ENCODE measurements at places on chromosomes 5 and 9.

DNA sequence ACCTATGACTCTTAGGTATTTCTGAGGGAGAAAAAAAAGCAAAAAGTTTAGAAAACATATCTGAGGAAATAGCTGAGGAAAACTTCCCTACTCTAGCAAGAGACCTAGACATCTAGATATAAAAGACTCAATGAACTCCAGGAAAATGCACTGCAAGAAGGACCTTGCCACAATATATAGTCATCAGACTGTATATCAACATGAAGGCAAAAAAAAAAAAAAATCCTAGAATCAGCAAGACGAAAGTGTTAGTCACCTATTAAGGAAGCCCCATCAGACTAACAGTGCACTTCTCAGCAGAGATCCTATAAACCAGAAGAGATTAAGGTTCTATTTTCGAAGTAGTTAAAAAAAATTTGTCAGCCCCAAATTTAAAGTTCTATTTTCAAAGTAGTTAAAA, 166.2 kb downstream of the TMEM38B start:
- H3K27me3 ChIP-seq: no peaks in the 10 kb centered on the region
- H3K36me3 ChIP-seq: no peaks in the 10 kb centered on the region
- no peaks in the 10 kb centered on the region for H3K4me1 ChIP-seq
- no peak overlapping the region for H3K4me3 ChIP-seq
- DNase-seq: no peak
- H3K27ac ChIP-seq: no peak overlapping the region

DNA sequence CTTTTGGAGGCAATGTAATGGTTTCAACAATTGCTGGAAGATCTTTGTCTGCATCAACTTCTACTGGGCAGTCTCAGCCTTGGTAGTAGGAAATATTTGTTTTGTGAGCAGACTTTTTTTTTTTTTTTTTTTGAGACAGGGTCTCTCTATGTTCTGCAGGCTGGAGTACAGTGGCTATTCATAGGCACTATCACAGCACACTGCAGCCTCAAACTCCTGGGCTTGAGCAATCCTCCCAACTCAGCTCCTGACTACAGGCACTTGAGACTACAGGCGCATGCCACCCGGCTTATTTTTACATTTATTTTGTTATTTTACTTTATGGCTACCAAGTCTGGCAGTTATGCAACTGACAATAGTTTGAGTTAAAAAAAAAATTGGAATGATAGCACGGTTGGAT, 187.3 kb downstream of the SNX18 start:
- H3K27me3 ChIP-seq: no peaks in the 10 kb centered on the region
- no peak overlapping the region for H3K27ac ChIP-seq
- H3K4me1 ChIP-seq: peaks cover 22% of the 10 kb centered on the region
- no peaks in the 10 kb centered on the region for H3K36me3 ChIP-seq
- H3K4me3 ChIP-seq: no peak overlapping the region
- no peak for DNase-seq

- no peaks in the 10 kb centered on the region for H3K4me1 ChIP-seq
- DNase-seq: no peak
- no peaks in the 10 kb centered on the region for H3K36me3 ChIP-seq
- no peaks in the 10 kb centered on the region for H3K27me3 ChIP-seq
These were observed 17.3 kb downstream of the SIL1 start for GRCh38 chr5:139180850-139181249.

DNA sequence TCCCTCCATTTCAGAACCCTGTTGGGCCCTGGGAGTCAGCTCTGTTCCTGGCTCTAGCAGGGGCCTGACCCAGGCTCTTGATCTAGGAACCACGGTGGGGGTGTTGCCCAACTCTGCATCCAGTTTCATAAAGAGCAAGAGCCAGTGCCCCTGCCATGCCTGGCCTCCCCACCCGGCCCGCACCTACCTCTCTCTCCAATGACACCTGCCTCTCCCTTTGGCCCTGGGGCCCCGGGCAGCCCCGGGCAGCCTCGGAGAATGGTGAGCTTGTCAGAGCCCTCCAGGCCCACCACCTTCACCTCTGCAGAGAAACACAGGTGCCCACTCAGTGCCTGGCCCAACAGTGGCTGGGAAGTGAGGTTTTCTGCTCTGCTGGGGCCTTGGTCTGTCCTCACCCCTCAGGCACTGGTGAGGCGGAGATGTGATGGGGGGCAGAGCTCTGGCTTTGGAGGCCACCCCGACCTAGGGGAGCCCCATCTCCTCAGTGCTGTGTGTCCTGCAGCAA, 1.5 kb downstream of the FCN1 start:
- H3K4me1 ChIP-seq: no peaks in the 10 kb centered on the region
- no peak overlapping the region for H3K4me3 ChIP-seq
- 0 out of 2 replicates have a peak, but pooled peaks cover 9% of the 10 kb centered on the region for H3K27me3 ChIP-seq
- H3K36me3 ChIP-seq: no peaks in the 10 kb centered on the region
- no peak for DNase-seq

- DNase-seq: no peak
- H3K27me3 ChIP-seq: no peaks in the 10 kb centered on the region
- no peak overlapping the region for H3K4me3 ChIP-seq
- no peak overlapping the region for H3K27ac ChIP-seq
- H3K4me1 ChIP-seq: no peaks in the 10 kb centered on the region
These were observed 117.5 kb upstream of the MTAP start for GRCh38 chr9:21684831-21685362.

DNA sequence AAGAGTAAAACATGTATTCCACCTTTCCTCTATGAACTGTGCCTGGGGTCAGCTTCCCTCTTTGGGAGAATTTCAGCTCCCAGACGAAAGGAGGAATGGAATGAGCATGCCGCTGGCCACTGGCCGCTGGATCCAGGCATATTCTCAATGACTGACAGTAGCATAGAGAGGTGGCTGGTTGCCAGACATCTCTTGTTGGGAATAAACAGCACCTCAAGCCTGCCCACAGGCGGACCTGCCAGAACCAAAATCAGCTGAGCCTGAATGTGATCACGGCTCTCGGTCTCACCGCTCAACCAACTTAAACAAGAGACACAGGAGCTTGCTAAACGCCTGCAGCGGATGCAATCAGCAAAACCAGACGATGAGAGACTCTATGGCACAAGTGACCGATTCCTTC, 20.6 kb downstream of the TBC1D9B start:
- no peaks in the 10 kb centered on the region for H3K4me1 ChIP-seq
- no peaks in the 10 kb centered on the region for H3K27me3 ChIP-seq
- no peak for DNase-seq

DNA sequence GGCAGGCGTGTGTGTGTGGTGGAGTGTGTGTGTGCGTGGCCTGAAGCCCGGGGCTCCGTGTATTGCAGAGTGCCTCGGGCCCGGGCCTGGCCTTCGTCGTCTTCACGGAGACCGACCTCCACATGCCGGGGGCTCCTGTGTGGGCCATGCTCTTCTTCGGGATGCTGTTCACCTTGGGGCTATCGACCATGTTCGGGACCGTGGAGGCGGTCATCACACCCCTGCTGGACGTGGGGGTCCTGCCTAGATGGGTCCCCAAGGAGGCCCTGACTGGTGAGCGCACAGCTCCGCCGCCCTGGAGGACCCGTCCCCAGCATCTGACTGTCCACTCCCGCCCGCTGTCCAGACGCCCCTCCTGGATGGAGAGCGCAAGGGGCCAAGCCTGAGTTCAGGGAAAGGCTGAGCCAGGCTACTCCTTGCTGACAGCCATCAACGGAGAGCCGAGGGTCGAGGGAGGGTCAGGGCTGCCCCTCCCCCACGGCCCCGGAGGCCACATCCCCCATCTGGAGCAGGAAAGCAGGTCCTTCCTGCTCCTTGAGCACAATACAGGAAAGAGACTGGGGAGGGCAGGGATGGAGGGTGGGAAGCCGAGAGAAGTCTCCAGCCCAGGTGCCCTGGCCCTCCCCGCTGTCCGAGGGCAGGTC, 18.4 kb downstream of the SLC6A18 start:
- H3K27ac ChIP-seq: no peak overlapping the region
- H3K4me1 ChIP-seq: no peaks in the 10 kb centered on the region
- no peaks in the 10 kb centered on the region for H3K36me3 ChIP-seq
- no peaks in the 10 kb centered on the region for H3K27me3 ChIP-seq
- H3K4me3 ChIP-seq: no peak overlapping the region
- no peak for DNase-seq

Measured in SJCRH30 (cell line).